ENCODE measurements at places on chromosomes 6 and 20.

GRCh38 chr6:151452750-151453427, 963 bp upstream of the RMND1 start:
- DNase-seq: no peak

DNA sequence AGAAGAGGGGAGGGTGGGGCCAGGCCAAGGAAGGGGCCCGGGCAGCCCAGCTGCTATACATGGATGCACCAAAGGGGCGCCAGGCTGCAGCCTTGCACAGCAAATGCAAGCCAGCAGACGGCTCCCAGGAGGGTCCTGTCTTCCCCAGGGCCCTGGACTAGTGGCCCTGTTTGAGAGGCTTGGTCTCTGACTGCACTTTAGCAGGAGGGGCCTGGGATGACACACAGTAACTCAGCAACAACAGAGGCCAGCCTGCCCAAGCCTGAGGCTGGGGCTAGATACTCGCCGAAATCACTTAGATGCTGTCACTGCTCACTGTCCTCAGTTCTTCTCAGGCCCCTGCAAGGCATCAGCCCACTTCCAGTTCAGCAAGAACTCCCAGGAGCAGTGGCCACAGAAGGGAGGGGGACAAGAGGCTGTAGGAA, 73.5 kb downstream of the TRAM2 start:
- DNase-seq: no peak

DNA sequence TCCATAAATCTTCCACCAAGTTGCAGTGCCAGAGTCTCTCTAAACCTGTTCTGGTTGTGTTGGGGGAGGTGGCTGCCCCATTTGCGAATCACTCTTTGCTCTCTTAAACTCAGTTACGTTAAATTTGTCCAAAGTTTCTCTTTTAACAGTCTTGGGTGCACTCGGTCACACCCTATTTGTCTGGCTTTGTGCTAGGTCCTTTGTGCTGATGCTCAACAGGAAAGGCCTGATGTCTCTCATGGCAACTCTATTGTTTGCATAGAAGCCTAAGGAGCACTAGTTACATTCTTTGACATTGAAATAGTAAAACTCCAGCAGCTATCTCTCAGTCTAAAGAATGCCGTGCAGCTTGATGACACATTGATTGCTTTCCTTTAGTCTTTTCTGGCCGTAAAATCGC, 105.1 kb downstream of the TRMT11 start:
- DNase-seq: no peak

DNA sequence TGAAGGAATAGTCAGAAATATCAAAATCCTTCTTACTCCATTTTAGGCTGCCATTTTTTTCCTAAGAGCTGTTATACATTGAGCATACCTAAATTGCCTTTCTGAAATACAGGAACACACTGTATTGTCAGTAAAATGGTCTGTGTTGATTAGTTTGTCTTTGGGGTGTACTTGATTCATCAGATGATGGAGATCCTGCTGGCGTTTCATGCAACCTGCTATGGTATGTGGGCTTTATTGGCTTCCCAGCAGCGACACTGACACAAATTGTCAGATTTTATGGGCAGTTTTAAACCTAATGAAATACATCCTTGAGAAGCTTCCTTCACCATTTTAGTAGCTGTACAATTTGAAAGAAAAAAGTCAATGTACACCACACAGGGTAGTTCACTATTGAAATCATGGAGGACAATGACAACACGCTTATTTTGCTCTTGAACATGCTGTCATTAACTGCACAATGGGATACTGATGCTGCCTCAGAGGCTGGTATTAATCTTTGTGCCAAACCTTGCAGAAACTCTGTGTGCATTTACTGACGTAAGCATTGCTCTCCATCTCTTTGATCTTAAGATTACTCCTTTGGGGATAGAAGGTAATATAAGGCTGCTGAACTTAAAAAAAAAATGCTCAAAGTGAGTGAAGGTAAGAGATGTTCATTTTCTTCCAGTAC, 124.9 kb downstream of the LAMA2 start:
- DNase-seq: no peak

DNA sequence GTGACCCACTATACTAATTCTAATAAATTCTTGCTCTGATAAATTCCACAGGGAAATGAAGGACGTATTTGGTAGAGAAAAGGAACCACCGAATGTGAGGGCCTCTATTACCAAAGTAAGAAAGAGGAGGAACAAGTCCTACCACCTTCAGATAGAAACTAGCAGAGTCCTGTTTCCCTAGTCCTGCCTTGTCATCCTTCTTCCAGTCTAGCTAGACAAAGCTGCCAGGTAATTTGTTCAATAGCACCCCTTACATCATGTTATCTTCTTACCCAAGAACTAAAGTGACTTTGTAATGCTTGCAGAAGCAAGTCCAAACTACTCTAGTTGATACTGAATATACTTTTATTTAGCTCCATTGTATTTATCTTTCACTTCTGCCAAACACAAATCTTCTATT, 29.3 kb upstream of the FAM83B start:
- DNase-seq: no peak

DNA sequence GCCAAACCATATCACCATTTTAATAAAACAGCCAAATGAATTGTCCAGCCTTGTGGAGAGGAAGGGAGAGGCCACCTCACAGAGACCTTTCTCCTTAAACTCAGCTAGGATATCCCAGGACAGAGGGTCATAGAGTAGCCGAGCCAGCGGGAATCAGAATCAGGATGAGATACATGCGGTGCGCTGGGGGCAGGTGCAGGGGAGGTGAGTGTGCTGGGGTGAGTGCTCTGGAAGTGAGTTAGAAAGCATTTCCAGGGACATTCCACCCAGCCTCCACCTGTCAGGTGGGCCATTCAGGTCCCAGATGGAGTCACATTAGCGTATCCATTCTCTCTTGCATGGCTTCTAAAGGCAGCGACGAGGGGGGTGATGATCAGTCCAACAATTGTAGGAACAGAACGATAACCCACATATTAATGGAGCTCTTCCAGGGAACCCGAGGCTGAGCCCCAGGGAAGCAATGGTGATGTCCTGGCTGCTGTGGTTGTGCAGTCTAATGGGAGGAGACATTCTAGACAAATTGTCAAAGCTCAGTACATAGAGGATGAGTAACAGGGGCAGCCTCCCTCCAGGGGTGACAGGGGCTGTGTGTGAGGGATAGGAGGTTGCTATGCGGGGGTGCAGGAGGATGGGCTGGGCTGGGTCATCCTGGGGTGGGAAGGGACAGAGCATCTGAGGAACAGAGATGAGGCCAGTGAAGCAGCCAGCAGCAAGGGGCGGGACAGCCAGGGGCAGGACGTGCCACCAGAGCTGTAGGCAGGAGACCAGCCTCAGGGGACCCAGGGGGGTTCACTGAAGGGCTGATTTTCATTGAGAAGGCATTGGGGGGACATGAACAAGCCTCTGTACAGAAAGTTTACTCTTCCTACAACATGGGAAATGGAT, 88.7 kb upstream of the FRMD1 start:
- DNase-seq: no peak

GRCh38 chr6:150465610-150466009, 96.8 kb downstream of the IYD start:
- DNase-seq: no peak

DNA sequence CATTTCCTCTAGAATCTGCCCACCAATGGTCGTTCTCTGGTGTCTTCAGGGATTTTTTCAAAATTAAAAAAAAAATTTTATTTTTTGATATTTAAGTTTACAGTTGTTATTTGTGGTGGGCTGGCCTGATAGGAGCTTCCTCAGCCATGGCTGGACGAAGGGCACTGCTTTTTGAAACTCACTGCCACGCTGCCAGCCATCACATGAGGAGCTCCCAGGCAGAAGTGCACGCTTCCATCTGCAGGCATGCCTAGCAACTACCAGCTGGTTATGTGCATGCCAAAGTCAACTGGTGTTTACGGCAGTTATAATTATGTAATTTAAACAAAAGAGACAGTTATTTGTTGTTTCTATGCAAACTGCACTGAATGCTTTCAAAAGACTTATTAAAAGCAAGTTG, 105.1 kb downstream of the IRF4 start:
- DNase-seq: no peak

DNA sequence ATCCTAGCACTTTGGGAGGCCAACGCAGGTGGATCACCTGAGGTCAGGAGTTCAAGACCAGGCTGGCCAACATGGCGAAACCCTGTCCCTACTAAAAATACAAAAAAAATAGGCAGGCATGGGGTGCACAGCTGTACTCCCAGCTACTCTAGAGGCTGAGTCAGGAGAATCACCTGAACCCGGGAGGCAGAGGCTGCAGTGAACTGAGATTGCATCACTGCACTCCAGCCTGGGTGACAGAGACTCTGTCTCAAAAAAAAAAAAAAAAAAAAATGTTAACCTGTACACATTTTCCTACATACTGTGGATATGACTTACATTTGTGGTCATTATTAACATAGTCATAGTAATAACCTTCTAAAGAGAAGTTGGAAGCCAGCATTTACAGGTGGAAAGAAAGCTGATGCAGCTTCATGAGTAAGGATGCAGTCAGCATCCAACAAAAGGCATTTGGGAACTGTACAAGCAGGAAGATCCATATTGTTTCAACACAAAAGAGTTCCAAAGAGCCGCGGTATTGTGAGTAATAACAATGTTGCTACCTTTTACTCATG, 186.2 kb downstream of the GPX5 start:
- DNase-seq: no peak

DNA sequence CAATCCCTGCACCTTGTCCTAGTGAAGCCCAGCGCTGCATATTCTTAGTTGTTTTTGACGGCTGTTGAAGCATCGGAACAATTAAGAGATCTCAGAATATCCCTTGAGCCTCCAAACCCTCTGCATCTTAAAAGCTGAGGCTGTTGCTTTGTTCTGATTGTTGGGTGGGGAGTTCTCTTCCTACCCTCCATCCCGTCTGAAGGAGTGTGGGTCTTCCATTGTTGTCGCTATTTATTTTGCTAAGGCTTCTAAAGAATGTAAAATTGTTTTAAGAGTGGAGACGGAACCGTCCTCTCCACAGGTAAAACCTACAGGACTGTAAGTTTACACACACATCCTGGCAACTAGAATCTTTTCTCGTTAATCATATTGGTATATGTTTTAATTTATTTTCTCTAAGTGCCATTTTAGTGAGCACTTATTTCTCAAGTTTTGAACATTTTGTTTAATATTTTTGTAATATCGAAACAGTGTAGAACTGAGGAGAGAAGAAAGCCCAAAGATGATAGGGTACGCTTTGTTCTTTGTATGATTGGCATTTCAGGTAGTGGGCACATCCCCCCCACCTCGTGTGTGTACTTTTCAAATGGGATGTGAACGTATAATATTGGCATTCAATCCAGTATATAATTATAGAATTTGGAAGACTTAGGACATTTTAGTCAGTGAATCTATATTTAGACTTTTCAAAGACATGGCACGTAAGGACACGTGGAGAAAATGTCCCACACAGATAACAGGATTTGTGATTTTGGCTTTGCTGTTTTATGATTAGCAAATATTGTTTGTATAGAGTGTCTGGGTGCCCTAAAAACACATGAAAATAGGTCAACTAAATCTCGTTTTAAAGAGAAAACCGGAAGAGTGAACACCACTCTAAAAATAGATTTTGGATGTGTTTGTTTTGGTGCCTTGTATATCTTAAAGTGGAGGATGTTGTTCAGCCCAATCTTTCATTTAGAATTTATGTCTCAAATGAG, 1.3 kb downstream of the RNF146 start:
- DNase-seq: no peak

DNA sequence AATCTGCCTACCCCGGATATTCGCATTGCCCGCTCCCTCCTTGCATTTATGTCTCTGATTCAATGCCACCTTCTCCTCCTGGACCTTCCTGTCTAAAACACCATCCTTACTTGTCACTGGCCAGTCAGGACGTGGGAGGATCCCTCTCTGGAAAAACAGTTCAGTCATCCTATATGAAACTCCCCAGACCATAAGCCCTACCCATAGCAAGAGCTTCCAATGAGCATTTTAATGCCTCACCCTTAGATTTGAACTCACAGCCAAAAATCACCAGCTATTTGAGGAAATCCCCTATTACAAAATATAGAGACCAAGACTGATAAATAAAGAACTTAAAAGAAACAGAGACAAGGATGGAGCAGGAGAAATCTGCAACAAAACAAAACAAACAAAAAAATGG, 86.4 kb downstream of the SHLD1 start:
- DNase-seq: no peak

DNA sequence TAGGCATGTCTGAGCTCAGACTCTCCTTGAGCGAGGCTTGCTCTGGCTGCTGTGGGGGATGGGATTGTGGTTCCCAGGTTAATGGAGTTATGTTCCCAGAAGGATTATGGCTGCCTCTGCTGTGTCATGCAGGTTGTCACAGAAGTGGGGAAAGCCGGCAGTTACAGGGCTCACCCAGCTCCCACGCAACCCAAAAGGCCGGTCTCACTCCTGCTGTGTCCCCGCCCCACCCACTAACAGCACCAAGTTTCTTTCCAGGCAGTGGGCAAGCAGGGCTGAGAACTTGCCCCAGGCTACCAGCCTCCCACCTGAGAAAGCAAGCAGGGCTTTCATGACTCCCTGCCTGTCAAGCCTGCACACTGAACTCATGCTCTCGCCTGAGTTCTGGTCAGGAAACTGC, 750.5 kb downstream of the FRK start:
- DNase-seq: no peak

Data from stimulated activated CD8-positive, alpha-beta memory T cell treated with anti-CD3 and anti-CD28 coated beads, Interleukin-7, amount 100 ng/mL, for 1 hour (primary cell).